Stimulated activated CD4-positive, alpha-beta T cell treated with anti-CD3 and anti-CD28 coated beads, Interleukin-2, amount 100 ng/mL, for 48 hours (primary cell): ENCODE measurements at places on chromosomes 7 and 10.

GRCh38 chr7:20228654-20229053 is 11.5 kb upstream of the MACC1 start:
- DNase-seq, result no peak

DNA sequence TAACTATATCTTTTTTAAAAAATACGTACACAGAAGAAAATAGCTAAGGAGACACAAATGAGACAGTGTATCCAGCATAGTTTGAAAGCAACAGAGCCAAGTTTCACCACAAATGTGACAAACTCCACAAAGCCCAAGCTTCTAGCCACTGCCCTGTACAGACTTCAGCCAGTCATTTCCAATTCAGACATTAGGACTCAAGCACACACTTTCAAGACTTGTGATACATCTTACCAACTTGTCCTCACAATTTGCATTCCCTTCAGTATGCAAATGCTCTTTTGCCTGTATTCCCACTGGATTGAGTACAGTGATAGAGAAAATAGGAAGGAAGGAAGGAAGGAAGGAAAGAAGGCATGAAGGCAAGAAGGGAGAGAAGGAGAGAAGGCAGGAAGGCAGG is 510.4 kb downstream of the KCNMA1 start:
- DNase-seq, result no peak

- DNase-seq, result no peak
Measured at GRCh38 chr7:80445351-80445750, 66.5 kb downstream of the GNAT3 start.

- no peak for DNase-seq
Measured at GRCh38 chr7:41979834-41980307, 257.1 kb downstream of the GLI3 start.

DNA sequence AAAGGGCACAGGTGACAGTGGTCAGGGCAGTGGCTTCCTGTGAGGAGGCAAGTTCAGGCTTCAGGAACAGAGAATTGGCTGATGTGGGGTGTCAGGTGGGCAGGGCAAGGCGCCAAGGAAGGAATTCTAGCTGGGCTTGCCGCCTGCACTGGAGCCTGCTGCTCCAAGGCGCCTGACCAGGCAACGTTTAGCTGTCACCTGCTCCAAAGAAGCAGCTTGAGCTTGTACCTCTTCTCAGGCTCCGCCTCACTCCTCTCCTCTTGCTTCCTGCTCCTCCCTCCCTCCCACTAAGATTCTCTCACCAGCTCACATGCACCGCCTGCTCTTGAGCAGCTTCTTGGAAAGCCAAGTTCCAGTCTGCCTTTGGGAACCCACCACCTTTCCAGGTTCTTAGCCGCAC is 187.4 kb upstream of the GRB10 start:
- DNase-seq, result no peak

GRCh38 chr7:15584575-15584974 is 22.8 kb upstream of the AGMO start:
- DNase-seq, result no peak

DNA sequence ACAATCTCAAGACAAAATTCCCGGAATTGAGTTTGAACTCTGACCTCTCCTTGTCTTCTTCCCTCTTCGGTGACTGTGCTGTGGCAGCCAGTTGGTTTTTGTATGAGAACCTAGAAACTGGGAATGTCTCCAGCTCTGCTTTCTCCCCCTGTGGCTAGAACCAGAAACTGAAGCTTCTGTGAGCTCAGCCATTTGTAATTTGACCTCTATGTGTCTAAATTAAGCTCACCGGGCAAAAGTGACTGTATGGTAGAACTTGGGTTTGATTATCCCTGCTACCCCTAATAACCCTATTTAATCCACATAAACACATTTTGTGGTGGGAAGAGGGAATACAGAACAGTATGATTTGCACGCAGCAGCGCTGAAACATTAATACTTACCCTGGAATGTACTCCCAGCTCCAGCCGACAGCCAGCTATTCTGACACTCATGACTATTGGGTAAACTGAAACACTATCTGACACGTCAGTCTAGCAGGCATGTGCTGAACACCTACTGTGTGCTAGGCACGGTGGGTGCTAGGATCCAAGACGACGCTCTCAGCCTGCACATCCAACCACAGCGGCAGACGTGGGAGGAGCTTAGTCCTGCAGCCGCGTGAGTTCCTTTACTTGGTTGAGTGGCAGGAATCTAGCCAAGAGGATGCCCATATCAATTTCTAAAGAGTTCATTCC is 324.8 kb downstream of the SFMBT2 start:
- no peak for DNase-seq

DNA sequence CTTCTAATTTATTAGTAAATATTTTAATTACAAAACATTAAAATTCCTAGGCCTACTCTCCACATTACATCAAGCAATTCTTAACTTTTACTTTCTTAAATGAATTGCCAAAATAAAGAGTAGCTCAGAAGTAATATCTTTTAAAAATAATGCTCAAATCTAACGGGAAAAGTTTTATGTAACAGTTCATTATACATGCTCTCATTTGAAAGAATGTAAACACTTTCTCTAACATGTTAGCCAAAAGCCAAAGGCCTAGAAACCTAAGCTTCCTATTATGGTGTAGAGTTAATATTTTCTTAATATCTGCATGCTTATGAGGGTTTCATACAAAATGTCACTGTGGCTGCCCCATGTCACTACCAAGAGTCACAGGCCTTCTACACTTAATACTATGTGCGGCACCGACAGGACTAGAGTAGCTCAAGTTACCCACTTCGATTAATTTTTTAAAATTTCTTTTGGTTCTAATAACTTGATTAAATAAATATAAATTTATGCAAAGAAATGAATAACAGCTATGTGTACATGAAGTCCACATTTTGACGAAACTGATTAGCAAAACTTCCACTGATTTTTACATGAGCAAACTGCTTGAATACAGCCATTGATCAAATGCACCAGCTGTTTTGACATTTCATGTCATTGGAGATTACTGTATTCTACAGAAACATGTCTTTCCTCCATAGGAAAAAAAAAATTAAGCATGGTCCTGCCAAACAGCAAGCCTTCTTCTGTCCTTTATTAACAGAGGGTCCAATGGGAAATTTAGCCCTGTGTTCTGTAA is 3.5 kb downstream of the COBL start:
- DNase-seq, result no peak

DNA sequence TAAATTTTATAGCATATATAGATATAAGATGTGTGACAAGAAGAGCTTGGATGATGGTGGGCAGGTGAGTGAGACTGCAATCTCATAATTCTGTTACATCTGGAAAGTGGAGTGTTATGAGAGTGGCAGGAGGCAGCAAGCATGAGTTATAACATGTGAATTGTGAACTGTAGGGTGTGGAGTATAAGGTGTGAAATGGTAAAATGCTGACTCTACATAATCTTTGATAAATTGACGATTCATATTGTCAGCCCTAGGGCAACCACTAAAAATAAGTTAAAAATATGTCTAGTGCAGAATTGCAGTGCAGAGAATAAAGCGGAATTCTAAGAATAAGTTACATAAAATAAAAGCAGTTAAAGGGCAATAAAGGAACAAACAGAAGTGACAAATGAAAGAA is 74.8 kb upstream of the AKR1E2 start:
- no peak for DNase-seq

- no peak for DNase-seq
Measured at GRCh38 chr10:102795453-102796406, 41.5 kb downstream of the CYP17A1 start.

DNA sequence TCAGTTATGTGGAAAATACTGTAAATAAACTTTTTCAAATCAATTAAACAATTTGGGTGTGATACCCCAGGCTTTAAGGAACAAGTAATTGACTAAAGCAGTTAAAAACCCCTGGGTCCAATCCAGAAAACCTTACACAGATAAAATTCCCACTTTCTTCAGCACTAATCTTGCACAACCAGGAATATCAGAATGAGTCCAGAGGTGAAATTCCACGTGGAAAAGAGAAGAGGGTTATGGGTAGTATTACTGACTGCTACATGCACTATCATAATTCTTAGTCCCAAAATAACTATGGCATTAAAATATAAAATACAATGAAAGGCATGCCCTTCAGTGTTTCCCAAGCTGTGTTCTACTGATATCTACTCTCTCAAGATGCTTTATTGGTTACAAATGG is 135.7 kb upstream of the STEAP4 start:
- DNase-seq, result no peak

DNA sequence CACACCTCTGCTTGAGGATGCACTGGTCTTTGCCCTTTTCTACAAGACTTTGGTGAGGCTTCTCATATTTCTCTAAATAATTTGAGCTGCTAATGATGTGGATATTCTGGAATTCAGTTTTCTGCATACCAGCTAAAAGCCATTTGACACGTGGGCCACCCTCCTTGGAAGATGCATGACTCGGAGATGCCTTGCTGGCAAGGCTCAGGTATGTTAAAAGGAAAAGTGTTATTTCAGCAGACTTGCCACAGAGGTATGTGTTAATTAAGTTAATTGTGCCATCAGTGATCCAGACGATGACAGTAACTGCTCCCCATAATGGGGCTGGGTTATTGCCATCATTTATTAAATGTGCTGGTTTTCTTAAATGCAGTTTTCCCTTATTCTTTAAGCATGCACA is 8.8 kb upstream of the GFRA1 start:
- no peak for DNase-seq

DNA sequence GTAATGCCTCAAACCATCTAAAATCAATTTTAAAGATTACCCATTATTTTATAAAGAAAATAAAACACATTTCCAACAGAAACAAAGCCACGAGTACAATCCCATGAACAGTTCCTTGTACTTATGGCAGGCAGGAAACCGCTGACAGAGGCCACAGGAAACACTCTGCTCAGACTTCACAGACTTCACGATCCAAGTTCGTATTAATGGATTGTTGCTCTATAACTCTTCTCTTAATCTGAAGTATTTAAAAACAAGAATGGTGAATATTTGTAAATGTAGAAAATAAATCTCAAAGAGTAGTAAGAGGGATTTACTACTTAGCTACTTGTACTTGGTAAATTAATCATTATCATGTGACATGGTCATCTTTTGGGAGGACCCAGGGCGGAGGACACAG is 78.3 kb downstream of the SNX10 start:
- no peak for DNase-seq
